Fibroblast of skin of abdomen (primary cell): ENCODE measurements at places on chromosomes 2 and 18.

DNA sequence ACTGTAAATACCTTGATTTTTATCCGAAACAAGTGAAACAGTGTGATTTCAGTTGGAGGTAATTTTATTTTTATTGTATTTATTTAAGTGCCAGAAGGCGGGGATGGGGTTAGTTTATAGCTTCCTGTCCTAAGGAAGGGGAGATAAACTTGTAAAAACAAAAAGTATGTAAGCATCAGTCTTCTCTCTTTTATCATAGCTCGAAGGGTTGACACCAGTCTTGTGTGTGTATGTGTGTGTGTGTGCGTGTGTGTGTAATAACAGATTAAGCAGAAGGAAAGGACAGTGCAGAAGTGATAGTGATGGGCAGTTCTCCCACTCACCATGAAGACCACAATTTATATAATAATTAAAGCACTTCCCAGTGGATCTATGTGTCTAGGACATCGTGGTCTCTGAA, 793.3 kb downstream of the PLCL1 start:
- DNase-seq = no peak

GRCh38 chr18:51668607-51669006, 471.1 kb upstream of the MEX3C start:
- DNase-seq = no peak

GRCh38 chr2:22634167-22634566, 750.8 kb upstream of the KLHL29 start:
- no peak for DNase-seq

- DNase-seq = no peak
Measured at GRCh38 chr2:25711675-25712354, 38.4 kb upstream of the DTNB start.

DNA sequence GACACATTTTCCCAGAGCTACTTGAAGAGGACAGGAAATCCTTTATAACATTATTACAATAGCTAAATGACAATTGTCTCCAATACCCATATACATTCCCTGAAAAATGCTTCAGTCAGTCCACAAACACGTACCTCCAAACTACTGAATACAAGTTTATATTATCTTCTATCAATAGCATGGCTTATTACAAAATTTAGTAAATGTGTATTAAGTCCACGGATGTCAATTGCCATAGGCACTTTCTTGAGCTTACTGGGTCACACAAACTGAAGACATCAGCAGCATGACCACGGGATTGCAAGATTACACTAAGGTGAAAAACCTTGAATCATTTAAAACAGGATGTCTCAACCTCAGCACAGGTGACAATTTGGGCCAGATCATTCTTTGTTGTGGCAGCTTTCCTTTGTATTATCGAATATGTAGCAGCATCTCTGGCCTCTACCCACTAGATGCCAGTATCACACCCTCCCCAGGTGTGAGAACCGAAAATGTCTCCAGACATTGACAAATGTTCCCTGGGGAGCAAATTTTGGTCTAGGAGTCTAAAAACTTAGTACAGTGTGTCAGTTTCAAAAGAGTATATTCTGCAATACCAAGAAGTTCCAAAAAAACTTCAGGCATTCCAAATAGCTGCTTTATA, 1.4 kb downstream of the MBD2 start:
- DNase-seq = no peak

GRCh38 chr18:8299054-8299980, 309.9 kb upstream of the RAB12 start:
- DNase-seq = no peak

DNA sequence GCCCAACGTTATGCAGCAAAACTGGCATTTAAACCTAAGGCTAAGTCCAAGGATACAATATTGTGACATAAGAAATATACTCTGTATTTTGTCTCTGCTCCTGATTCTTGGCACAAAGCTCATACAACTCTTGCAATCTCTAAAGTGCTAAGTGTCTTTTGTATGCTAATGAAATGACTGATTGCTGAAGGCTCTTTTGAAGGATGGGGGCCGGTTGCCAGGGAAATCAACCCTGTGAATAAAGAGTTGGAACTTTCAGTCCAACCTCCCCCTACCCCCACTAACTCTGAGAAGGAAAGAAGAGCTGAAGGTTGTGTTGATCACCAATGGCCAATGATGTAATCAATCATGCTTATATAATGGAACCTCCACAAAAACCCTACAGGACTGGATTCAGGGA, 40.3 kb downstream of the SESTD1 start:
- DNase-seq = no peak

- DNase-seq = no peak
Measured at GRCh38 chr18:13616041-13616440, 110.3 kb downstream of the FAM210A start.
